Mesothelial cell of epicardium (in vitro differentiated cells): ENCODE measurements at places on chromosomes 2 and 18.

DNA sequence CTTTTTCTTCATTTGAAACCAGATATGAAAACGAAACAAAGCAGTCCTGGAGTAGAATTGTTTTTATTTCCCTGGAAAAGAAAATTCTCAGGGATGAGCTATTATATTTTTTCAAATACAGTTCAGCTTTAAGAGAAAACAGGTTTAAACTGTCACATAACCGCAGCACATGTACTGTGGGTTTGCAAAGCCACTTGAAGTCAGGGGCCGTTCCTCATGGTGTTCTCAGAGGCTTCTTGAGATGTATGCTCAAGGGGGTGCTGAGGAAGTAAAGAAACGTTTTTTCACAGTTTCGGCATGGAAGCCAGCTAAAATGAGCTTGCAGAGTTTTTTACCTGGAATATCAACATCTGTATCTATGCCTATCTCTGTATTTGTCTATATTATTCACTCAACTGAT is 225.3 kb downstream of the MC4R start:
- no peaks in the 10 kb centered on the region for H3K36me3 ChIP-seq
- H3K4me3 ChIP-seq = no peak overlapping the region
- no peak for DNase-seq
- peaks cover 3% of the 10 kb centered on the region for H3K4me1 ChIP-seq
- H3K27me3 ChIP-seq = no peaks in the 10 kb centered on the region
- H3K27ac ChIP-seq = no peak overlapping the region

DNA sequence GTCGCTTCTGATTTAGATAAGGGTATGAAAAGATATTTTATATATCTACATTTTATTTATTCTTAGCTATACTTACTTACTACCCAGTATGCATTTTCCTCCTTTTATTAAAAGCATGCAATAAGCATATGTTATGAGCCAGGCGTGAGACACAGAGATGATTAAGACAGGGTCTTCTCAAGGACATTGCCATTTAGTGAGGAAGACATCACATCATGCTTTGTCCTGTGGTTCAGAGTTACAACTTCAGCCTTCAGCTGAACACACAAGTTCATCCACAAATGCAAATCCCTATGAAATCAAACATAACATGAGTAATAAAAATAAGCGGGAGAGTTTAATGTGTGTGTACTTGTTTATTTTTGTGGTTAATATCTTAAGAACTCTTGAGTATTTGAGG is 30.2 kb downstream of the GRHL1 start:
- H3K27me3 ChIP-seq = no peaks in the 10 kb centered on the region
- H3K27ac ChIP-seq = no peak overlapping the region
- peaks cover 9% of the 10 kb centered on the region for H3K36me3 ChIP-seq
- no peak for DNase-seq

DNA sequence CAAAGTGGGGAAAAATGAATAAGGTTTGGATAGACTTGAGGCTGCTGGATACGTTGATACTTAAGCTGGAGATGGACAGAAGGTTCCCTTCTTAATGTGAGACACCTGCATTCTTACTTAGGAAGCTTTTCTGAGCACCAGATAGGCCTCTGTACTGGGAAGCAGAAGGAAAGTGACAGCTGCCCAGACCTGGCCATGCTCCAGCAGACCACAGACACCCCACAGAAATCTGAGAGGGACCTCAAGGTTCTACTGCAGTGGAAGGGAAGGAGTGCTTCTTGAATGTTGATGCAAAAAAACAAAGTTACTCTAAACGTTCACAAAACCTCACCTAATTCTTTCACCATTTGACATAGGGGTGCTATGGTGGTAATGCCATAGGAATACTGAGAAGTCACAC is 642.1 kb upstream of the ID2 start:
- no peaks in the 10 kb centered on the region for H3K27me3 ChIP-seq
- no peak overlapping the region for H3K4me3 ChIP-seq
- DNase-seq = no peak
- H3K4me1 ChIP-seq = no peaks in the 10 kb centered on the region
- H3K27ac ChIP-seq = no peak overlapping the region

- peaks cover 16% of the 10 kb centered on the region for H3K4me1 ChIP-seq
- peaks cover 9% of the 10 kb centered on the region for H3K27me3 ChIP-seq
- no peak overlapping the region for H3K27ac ChIP-seq
- peak overlapping the region; percentile 55 for H3K4me3 ChIP-seq
- DNase-seq = no peak
Measured at GRCh38 chr2:155727187-155727895, 605.2 kb downstream of the NR4A2 start.

DNA sequence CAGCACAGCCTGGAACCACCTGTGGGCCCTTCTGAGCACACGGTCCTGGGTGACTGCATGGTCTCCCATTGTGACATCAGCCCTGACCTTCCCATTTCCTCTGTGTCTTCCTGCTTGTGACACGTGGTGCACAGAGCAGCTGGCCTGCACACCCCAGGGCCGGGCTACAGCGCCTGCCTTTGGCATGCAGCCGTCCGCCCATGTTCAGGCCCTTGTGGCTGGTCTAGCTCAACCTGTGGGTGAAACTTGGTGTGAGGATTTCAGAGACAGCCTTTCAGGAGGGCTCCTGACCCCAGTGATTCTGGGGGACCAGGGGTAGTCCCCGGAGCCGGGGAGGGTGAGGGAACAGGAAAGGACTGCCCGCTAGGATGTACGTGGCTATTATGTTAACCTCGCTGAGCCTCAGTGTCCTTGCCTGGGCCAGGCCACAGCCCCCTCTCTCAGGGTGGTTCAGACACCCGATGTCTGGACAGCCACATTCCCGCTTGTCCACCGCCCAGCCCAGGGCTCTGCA is 284.8 kb upstream of the HS6ST1 start:
- H3K4me3 ChIP-seq = no peak overlapping the region
- DNase-seq = peak; percentile 34
- H3K27ac ChIP-seq = no peak overlapping the region
- H3K27me3 ChIP-seq = peaks cover under 1% of the 10 kb centered on the region

GRCh38 chr2:238930216-238930615 is 82.3 kb downstream of the TWIST2 start:
- peaks cover 35% of the 10 kb centered on the region for H3K27me3 ChIP-seq
- no peaks in the 10 kb centered on the region for H3K36me3 ChIP-seq
- H3K27ac ChIP-seq = no peak overlapping the region
- H3K4me1 ChIP-seq = peaks cover 18% of the 10 kb centered on the region
- no peak overlapping the region for H3K4me3 ChIP-seq

GRCh38 chr2:105969552-105969951 is 224.5 kb downstream of the UXS1 start:
- H3K4me3 ChIP-seq = no peak overlapping the region
- H3K4me1 ChIP-seq = no peaks in the 10 kb centered on the region
- DNase-seq = no peak
- peaks cover 13% of the 10 kb centered on the region for H3K27me3 ChIP-seq
- H3K36me3 ChIP-seq = no peaks in the 10 kb centered on the region
- H3K27ac ChIP-seq = no peak overlapping the region

GRCh38 chr18:73824671-73825070 is 323.0 kb downstream of the FBXO15 start:
- H3K4me3 ChIP-seq = no peak overlapping the region
- H3K27me3 ChIP-seq = peaks cover 31% of the 10 kb centered on the region
- no peak overlapping the region for H3K27ac ChIP-seq
- H3K4me1 ChIP-seq = no peaks in the 10 kb centered on the region
- DNase-seq = no peak
- no peaks in the 10 kb centered on the region for H3K36me3 ChIP-seq

- DNase-seq = no peak
- peaks cover 4% of the 10 kb centered on the region for H3K36me3 ChIP-seq
- no peaks in the 10 kb centered on the region for H3K27me3 ChIP-seq
- no peaks in the 10 kb centered on the region for H3K4me1 ChIP-seq
- H3K27ac ChIP-seq = no peak overlapping the region
Measured at GRCh38 chr18:13945811-13946210, 30.5 kb upstream of the MC2R start.

DNA sequence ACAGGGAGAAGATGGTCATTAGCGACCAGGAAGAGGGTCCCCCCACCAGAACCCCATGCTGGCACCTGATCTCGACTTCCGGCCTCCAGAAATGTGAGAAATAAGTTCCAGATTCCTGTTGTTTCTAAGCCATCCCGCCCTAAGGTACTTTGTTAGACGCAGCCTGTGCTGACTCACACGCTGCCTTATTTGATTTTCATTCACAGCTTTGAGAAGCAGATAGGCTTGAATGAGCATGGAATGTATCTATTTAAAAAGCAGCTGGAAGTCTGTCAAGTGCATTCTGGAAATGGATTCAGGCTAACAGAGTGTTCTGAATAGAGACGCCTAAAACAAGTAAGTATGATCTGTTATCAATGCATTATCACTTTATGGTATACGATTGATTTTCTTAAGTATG is 8.3 kb upstream of the IL1R2 start:
- no peak overlapping the region for H3K4me3 ChIP-seq
- no peaks in the 10 kb centered on the region for H3K36me3 ChIP-seq
- H3K27ac ChIP-seq = no peak overlapping the region
- DNase-seq = no peak
- H3K27me3 ChIP-seq = peaks cover 3% of the 10 kb centered on the region
- no peaks in the 10 kb centered on the region for H3K4me1 ChIP-seq

GRCh38 chr2:217412277-217412676 is 552.4 kb upstream of the TNP1 start:
- peak overlapping the region; percentile 20 for H3K27ac ChIP-seq
- H3K36me3 ChIP-seq = no peaks in the 10 kb centered on the region
- H3K4me3 ChIP-seq = no peak overlapping the region
- DNase-seq = no peak
- peaks cover 36% of the 10 kb centered on the region for H3K4me1 ChIP-seq
- no peaks in the 10 kb centered on the region for H3K27me3 ChIP-seq

DNA sequence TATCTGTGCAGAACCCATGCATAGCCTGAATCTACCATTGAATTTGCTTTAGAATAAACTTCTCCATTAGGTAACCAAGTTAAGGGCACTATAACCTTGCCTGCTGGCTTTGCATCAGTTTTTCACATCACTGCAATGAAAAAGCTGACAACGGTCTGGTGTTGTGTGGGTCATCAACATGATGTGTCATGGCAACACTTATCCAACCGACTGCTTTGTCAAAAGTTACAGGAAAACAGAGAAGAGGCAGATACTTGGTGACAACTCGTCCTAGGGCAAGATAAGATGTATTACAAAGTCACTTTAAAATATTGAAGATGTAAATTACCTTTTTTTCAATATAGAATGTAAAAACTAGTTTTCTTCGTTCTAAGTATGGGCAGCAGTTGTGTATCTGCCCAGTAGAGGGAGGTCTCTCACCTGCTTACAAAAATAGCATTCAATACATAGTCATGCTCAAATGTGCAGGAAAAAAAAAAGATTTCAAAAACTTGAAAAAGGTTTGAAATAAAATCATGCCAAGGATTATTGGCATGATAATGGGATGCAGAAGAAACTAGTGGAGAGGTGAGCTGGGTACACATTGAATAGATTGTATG is 96.3 kb downstream of the EVA1A start:
- no peak overlapping the region for H3K4me3 ChIP-seq
- DNase-seq = no peak
- H3K36me3 ChIP-seq = no peaks in the 10 kb centered on the region
- peaks cover 14% of the 10 kb centered on the region for H3K4me1 ChIP-seq
- peaks cover 11% of the 10 kb centered on the region for H3K27me3 ChIP-seq

DNA sequence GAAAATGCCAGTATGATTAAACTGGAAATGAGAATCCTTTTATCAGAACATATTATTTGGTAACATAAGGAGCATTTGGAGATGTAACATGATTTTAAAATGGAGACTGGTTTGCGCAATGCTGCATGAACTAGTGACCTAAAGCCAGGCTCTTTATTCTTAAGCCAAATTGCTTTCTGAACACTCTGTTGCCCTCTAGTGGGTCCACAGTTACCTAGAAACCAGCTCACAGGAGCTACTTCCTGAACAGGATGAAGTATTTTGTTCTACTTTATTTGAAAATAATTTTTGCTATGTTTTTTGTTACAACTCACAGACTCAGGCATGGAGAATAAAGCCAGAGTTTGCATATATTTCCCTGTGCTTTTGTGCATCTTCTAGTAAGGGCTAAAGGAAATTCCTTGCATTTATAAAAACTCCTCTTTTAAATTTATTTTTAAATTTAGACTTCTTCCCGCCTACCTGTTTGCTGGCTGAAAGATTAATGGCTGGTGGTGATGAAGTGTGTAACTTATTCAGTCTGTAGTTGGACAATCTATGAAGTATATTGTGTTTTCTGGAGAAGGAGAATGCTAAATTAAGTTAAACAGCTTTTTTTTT is 146.7 kb downstream of the PARD3B start:
- H3K27me3 ChIP-seq = no peaks in the 10 kb centered on the region
- no peak for DNase-seq
- H3K4me3 ChIP-seq = no peak overlapping the region
- H3K4me1 ChIP-seq = peaks cover 26% of the 10 kb centered on the region
